ENCODE measurements at places on chromosomes 4 and X.

DNA sequence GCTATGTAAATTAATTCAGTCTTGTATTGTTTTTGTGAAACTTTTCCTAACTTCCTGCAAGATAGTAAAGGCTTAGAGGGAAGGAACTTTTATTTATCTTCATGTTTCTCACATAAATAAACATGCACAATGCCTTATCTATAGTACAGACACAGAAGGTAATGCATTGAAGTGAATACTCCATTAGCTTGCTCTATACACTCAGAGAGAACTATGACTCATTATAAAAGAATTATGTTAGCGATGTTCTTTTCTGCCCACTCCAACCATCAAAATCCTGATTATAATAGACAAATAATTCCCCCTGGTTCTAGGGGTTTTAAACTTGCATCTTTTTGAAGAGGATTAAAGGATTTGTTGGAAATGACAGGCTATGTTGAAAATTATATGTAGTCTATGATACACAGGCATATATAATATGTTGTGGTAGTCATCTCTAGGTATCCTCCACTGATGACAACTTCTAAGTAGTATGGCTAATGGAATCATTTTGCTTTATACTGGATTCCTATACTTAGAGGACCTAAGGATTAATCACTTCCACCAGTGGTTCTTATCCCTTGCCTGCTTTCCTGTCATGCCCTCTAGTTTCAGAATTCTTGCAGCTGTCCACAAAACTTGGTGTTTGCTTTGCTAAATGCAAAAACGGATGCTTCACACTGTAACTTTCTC lies 115.7 kb downstream of the NDST4 start:
- DNase-seq, result no peak

DNA sequence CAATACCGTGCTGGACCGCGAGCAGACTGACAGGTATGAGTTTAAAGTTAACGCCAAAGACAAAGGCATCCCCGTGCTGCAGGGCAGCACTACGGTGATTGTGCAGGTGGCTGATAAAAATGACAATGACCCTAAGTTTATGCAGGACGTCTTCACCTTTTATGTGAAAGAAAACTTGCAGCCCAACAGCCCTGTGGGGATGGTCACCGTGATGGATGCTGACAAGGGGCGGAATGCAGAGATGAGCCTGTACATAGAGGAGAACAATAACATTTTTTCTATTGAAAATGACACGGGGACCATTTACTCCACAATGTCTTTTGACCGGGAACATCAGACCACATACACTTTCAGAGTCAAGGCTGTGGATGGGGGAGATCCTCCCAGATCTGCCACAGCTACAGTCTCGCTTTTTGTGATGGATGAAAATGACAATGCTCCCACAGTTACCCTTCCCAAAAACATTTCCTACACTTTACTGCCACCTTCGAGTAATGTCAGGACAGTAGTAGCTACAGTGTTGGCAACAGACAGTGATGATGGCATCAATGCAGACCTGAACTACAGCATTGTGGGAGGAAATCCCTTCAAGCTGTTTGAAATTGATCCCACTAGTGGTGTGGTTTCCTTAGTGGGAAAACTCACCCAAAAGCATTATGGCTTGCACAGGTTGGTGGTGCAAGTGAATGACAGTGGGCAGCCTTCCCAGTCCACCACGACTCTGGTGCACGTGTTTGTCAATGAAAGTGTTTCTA lies 3.2 kb downstream of the PCDH7 start:
- DNase-seq, result no peak

- no peak for DNase-seq
These were observed 201.5 kb downstream of the TBX22 start for GRCh38 chrX:80216086-80216485.

- no peak for DNase-seq
These were observed 1286.9 kb downstream of the ADGRL3 start for GRCh38 chr4:62487016-62487415.

GRCh38 chr4:43875655-43876054 lies 573.0 kb downstream of the KCTD8 start:
- DNase-seq, result no peak

DNA sequence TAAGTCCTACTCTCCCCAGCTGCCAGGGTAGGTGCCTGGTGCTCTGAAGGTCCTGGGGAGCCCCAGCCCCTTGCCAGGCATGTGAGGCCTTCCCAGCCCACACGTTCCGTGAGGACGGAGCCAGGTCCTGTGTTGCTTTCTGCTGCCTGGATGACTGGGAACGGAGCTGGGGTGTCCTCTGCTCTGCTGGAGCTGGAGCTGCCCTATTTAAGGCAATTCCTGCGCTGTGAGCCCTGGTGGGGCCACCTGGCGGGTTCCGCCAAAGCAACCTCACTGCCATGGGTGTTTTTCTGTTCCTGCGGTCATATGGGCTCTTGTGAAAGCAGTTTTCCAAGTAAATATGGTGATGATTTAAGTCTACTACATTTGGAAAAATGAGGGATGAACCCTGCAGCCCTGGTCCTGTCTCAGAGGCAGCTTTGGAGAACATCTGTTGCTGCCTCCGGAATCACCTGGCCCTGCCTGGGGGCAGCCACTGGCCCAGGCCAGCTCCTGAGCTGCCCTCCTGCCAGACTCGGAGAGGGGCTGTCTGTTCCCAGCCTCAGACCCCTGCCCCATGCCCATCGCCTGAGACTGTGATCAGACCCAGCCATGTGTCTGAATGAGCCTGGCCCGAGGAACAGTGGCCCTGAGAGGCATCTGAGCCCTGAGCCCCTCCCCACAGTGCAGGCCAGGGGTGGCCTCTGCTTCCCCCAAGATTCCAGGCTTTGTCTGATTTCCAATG lies 33.2 kb downstream of the FGFRL1 start:
- DNase-seq, result no peak

DNA sequence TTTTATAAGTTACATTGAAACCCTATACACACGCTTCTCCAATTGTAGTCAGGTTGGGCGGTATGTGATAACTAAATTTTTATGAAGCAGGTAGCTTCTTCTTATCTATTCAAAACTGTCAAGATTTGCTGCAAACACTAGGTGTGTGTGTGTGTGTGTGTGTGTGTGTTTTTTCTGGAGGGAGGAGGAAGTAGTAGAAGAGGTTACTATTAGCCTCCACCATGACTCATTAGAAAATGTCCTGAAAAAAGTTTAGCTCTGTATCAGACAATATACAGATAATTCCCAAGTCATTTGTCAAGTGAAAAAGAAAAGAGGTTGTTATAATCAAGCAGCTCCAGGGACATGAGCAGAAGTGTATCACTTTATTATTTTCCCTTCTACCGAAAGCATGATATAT lies 33.9 kb downstream of the PCDH7 start:
- no peak for DNase-seq

GRCh38 chr4:125313497-125313896 lies 1.3 kb upstream of the FAT4 start:
- DNase-seq, result peak; percentile 54

GRCh38 chr4:3862640-3863420 lies 96.6 kb downstream of the ADRA2C start:
- no peak for DNase-seq

GRCh38 chrX:149871940-149872339 lies 9.0 kb upstream of the MAGEA8 start:
- no peak for DNase-seq

GRCh38 chrX:31653422-31653821 lies 581.6 kb upstream of the FTHL17 start:
- DNase-seq, result no peak

DNA sequence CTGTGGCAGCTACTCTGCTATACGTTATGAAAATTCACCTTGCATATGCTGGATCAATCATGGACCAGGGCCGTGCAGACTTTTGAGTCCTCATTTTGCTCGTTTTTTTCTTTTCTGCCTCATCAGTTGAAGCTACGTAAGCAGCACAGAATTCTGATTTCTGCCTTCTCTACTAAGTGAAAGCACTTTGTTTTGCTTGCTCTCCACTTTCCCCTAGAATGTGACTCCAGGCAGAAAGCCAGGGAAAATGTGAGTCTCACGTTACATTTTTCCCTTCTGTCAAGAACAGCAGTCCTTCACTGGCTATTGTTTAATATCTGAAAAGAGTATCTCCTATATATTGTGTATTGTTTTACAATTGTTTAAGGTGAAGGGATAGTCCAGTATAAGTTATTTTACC lies 1840.1 kb downstream of the PCDH7 start:
- DNase-seq, result no peak

- no peak for DNase-seq
These were observed 39.2 kb upstream of the CCKAR start for GRCh38 chr4:26529479-26529878.

- no peak for DNase-seq
These were observed 3.2 kb downstream of the KLHL2 start for GRCh38 chr4:165210566-165210965.

GRCh38 chr4:27117453-27117852 lies 256.8 kb downstream of the STIM2 start:
- DNase-seq, result no peak

DNA sequence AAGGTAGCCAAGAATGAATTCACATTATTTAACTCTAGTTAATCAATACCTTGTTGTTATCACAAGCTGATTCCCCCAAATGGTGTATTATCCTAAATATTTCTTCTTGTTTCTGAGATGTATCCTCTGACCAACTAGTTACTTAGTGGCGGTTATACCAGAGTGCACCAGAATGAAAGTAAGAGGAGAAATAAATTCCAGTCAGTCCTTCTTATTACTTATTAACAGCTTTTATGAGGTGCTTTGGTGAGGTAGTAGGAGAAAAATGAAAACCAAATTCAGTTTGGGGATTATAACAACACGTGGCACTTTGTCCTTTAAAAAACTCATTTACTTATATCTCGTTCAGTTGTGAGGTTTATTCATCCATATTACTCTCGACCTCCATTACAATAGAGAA lies 101.9 kb downstream of the AMMECR1 start:
- DNase-seq, result no peak

DNA sequence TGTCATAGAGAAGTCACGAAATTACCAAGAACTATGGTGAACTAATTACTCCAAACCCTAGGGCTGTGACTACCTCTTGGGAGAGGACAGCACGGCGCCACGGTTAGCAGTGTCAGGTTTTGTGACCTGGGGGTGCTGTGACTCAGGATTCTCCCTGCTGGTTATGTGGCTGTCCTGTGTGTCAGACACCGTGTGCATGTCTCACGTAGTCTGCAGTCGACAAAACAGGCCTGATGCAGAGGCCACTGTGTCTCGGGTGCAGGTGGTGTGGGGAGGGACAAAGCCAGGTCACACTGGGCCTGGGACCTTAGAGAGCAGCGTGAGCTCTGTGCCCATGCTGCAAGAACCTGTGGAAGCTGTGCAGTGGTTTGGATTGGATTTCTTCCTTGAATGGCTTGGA lies 34.1 kb downstream of the TNIP2 start:
- DNase-seq, result no peak

- no peak for DNase-seq
These were observed 81.4 kb downstream of the HTRA3 start for GRCh38 chr4:8350841-8351461.

- no peak for DNase-seq
These were observed 155.6 kb upstream of the PITX2 start for GRCh38 chr4:110778521-110778920.

- DNase-seq, result no peak
These were observed 94.4 kb downstream of the ABCB7 start for GRCh38 chrX:75061701-75062100.

GRCh38 chrX:9538544-9539045 lies 73.7 kb downstream of the TBL1X start:
- DNase-seq, result no peak

DNA sequence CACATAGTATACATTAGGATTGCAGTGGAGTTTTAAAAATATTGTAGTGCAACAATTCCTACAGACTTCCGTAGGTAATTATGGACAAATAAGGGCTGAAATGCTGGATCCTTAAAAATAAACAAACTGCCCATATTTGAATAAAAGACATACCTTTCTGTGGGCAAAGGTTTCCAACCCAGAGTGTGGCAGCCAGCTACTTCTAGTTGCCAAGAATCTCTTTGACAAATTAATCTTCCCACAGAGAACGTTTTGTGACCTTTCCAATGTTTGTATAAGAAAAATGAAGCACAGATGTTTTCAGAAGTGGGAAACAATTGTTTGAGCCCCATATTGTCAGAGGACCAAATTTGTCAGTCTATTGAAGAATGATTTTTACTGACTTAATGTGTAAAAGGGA lies 21.1 kb downstream of the GRPR start:
- DNase-seq, result no peak

DNA sequence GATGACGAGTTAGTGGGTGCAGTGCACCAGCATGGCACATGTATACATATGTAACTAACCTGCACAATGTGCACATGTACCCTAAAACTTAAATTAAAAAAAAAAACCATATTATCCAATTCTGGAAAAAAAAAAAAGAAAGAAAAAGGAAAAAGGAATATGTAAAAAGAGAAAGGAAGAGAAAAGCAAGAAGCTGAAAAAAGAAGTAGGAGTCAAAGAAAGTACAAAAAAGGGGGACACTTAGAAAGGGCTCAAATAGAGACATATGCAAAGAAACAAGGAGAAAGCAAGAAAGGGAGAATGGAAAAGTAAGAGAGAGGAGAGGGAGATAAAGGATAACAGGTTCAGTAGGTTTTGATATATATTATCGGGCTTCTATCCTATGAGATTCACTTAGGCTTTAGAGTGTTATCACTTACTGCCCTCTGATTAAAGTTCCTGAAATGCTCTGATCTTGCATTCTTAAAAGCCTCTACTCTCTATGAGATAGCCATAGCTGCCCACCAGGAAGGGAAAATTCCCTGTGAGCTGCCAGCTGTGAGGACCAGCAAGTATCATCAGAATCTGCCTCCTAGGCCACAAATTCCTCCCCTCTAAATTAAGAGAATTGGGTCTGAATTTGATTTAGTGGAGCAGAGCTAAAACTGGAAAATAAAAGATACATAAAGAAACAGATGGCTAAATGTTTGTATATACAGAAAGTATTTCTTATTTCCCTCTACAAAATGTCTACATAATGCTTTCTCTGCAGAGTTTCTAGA lies 95.2 kb downstream of the AMMECR1 start:
- DNase-seq, result no peak

DNA sequence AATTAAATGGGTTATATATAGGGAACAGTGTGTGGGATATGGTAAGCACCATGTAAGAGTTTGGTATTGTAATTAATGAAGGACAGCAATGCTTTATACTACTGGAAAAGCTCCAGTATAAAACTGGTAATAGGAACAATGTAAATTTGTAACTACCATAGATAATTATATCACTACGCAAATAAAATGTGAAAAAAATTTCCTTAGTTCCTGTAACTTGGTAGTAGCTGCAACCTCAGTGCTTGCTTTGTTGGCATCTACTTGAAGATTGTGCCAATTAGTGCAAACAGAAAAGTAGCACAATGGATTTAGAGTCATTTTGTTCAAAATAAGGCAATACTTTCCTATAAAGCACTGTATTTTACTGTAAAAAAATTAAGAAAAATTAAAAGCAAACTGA lies 34.4 kb upstream of the SH3RF1 start:
- DNase-seq, result no peak

DNA sequence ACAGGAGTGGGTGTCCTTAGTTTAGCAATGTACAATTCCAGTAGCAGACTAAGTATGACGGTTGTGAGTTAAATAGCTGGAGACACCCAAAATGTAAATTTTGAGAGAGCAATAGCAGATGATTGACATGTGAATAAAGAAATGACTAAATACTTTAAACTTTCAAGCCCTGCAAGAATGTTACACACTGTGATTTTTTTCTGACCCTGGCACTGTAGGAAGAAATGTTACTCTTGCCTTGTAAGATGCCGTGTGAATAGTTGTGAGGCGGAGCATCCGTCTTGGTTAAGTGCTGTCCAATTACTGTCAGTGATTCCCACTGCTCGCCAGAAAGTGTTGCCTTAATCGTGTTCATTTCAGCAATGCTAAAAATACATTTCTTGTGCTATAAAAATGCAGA lies 1248.1 kb downstream of the RAPGEF2 start:
- no peak for DNase-seq

- DNase-seq, result no peak
These were observed 27.5 kb downstream of the SULT1E1 start for GRCh38 chr4:69832326-69833030.
